Stimulated activated CD8-positive, alpha-beta memory T cell treated with anti-CD3 and anti-CD28 coated beads, Interleukin-4, amount 100 ng/mL, for 4 hours (primary cell): ENCODE measurements at places on chromosomes 7 and 10.

DNA sequence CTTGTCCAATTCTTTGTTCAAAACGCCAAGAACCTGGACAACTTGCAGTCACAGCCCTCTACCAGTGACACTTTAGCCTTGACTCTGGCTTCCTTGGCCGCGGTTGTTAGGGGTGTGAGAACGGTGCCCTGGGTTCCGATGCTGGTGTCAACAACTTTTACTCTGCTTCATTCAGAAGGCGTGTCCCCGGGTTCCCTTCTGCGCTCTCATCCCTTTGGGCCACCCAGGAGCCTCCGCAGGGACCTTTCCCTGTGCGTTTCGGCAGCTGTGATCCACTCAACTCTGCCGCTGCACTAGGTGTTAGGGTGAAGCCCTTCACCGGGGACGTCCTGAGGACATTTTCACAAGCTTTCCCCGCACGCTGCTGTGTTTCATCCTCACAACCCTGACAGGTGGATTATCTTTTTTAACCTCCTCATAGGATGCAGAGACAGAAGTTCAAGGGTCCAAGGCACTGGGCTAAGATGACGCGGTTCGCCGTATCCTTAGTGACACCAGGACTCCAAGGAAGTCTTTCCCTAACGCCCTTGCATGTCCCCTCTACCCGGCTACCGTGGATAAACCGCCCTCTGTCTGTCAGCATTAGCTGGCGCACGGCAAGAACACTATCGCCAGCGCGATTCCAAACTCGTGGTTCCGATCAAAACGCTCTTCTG lies 133.5 kb upstream of the SHH start:
- DNase-seq, result no peak

DNA sequence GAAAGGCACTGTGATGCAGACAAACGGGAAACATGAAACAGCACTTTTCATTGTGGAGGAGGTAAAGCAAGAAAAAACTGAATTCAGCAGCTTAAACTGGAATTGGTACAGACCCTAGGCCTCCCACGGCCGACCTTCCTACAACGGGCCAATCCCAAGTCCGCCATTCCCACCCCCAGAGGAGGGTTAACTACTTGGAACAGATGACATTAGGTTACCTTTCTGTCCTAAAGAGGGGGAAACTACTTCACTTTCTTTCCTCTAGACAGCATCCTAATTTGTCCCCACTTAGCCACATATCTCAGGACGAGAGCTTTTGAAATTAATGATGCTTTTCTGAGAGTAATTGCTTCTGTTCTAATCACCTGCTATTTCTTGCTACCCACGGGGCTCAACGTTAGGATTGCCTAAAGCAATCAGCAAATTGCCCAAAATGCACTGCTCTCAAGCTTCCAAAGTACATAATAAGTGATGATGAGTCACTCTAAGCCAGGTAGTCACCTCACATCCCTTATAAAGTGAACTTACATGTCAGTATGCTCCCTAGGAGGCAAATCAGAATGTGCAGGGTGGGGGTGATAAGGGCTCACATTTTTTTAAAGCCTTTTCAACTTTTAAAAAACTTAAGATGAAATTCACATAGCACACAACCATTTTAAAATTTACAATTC lies 36.7 kb downstream of the LSM5 start:
- no peak for DNase-seq

DNA sequence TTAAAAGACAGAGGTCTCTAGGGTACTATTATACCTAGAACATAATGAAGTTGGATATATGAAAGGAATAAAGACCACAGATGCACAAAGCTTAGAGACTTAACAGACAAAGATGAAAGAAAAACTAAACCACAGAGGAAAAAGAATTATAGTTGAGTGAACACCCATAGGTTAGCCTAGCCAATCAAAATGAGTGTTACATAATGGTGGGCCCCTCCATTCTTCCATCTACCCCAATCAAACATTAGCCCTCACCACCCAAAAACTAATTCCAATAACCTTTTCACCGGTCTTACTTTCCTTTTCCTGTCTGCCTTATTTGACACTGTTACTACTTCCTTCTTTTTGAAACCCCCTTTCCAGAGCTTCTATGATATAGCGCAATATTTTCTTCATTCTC lies 130.1 kb downstream of the ELMO1 start:
- no peak for DNase-seq

GRCh38 chr10:31515819-31516402 lies 196.9 kb downstream of the ZEB1 start:
- no peak for DNase-seq

DNA sequence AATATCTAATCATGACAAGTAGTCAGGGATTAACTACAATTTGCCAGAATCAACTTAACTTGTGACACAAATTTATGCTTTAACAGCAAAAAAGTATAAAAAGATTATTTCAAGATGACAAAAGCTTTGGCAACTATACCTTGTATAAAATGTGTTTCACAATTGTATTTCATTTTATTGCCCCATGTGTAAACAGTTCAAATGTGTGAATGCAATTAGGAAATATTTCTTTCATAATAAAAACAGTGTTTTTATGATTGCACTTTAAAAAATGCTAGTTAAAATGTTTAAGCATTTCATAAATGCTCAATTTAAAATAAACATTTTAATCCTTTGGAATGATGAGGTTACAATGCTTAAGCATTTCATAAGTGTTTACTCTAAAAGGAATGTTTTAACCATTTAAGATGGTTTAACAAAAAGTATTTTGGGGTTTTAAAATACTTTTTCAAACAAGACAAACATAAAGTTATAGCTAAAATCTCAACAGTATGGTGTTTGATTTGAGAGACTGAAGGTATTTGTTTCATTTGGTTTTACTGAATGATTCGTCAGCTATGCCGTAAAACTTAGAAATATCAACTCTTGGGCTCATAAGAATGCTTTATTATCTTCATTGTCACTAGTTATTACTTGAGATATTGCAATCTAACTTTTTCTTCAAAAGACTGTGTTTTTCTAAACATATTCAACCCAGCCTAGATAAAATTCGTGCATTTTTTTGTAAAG lies 50.1 kb downstream of the SFTPD start:
- no peak for DNase-seq

GRCh38 chr7:20561466-20561865 lies 54.0 kb upstream of the ABCB5 start:
- no peak for DNase-seq

DNA sequence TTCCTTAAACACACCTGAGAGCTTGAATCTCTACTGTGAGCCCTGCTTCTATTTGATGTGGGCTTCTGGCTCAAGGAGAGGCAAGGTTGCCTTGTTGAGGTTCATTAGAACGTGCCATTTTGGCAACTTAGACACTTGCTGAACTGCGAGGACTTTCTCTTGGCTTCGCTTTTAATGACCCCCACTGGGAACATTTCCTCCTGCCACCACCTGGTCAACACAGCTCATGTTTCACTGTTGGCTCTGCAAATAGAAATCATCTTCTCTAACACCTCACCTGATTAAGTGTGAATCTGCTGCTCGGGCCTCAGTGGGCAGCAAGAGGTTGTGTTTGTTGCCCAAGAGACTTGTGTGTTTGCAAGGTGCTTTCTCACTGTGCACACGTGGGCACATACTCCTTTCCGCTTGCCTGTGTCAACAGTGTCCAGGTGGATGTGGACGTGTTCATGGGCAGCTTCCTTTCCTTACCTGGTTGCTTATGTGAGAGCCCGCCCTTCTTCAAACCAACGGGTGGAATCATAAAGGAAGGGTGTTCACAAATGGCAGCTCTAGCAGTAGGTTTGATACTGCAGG lies 147.0 kb downstream of the NRP1 start:
- DNase-seq, result no peak

GRCh38 chr10:129223363-129223762 lies 243.7 kb upstream of the MGMT start:
- DNase-seq, result no peak

DNA sequence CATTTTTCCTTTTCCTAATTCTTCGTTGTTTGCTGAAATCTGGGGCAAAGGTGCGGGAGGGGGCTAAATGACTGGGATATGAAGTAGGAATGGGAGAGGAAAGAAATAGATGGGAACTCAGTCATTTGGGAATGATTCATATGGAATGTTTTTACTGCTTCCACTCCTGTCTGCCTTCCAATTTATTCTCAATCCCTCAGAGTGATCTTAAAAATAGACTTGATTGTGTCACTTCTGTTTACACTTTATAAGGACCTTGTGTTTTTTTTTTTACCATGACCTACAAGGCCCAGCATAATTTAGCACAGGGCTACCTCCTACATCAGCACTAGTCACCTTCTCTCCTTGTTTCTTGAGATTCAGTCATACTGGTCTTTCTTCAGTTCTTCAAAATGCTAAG lies 97.9 kb downstream of the PTEN start:
- DNase-seq, result no peak

GRCh38 chr7:91344911-91345310 lies 80.7 kb downstream of the FZD1 start:
- DNase-seq, result no peak

DNA sequence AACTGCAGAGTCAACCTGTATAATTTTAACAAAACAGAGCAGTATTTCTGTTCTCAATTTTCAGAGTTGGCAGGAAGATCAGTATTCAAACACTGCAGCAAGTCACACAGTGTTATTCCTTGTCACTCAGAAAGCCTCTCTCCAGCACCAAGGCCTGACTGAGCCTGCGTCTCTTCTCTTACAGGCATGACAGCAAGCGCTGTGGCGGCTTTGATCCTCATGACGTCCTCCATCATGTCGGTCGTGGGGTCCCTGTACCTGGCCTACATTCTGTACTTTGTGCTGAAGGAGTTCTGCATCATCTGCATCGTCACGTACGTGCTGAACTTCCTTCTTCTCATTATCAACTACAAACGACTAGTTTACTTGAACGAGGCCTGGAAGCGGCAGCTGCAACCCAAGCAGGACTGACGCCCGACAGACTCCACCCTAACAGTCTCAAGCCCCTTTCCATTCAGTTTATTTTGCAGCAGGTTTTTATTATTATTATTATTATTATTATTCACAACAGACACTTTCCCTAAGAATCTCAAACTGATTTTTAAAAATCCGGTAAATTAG lies 28.0 kb downstream of the GUSB start:
- no peak for DNase-seq

GRCh38 chr10:71864911-71865361 lies 13.9 kb upstream of the PSAP start:
- no peak for DNase-seq

- DNase-seq, result no peak
These were observed 165.1 kb downstream of the SH3PXD2A start for GRCh38 chr10:103690281-103690680.

DNA sequence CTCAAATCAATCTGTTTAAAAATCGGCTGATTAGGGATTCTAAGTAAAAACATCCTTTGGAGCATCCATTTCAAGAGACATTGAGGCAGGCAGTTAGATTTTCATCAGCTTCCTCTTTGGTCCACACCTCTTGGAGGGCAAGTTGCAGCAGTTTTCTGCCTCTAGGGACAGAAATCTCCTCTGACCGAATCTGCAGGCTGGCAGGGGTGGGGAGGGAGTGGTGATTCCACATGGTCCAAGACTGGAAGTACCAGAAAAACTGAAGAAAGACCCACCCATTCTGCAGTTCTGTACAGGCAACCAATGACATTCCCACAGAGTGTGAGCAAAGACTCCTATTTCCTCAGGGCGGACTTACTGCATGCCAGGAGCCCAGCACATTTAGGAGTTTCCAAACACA lies 29.0 kb downstream of the FGFBP3 start:
- DNase-seq, result no peak

DNA sequence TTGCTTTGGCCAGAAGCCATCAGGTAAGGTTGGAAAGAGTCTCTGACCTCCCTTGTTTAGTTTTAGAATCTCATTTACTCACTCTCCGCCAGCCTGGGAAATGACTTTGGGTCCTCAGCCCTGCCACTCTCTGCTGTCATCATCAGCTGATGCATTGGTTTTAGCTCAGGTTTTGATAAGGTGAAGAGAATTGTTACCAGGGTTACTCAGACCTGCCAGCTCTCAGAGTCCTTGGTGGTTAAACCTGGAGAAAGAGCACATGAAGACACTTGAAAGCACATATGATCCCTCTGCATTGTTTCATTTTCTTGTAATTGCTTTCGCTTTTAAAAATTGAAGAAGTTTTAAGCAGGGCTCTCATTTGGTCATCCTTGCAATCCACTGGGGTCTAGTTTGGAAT lies 4.0 kb upstream of the CROT start:
- DNase-seq, result no peak

DNA sequence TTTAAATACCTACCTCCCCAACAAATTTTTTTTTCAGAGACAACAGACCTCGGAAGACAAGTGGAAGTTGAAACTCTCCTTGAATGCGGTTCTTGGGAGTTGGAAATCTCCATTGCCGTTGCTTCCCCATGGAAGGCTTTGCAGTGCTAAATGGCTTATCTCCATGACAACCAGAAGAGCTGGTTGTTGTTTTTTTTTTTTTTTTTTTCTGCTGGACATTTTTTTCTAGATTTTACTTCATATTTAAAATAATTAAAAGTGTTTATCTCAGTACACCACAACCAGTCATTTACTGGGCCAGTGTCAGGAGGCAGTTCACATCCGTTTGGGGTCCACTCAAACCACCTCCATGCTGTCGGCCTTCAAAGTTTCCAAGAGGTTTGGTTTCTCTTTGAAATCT lies 348.5 kb upstream of the PRKCQ start:
- DNase-seq, result no peak

DNA sequence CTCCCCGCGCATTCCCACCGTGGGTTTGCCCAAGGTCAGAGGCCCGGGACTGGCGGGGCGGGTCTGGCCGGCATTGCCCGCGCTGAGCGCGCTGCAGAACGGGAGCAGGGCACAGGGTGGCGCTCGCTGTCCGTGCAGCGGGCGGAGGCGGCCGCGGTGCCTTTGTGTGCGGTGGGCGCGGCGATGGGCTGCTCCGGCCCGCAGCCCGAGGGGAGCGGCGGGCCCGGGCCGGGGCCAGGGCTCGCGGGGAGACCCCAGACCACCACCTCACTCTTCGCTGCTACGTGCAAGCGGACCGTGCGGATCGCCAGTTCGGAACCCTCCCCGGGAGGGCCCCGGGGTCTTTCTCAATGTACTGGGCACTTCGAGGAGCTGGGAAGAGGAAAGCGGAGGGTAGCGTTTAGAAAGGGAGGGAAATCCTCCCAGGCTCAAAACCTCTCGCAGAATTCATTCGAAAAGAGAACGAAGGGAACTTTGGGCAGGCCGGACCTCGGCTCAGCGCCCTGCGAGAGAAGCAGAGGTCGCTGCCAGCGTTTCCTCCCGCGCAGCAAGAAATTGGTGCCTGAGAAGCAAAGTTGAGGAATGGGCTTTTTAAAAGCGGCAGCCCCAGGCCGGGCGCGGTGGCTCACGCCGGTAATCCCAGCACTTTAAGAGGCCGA lies 8.5 kb downstream of the SP8 start:
- no peak for DNase-seq

- no peak for DNase-seq
These were observed 20.4 kb downstream of the PTPRN2 start for GRCh38 chr7:158567153-158567603.

DNA sequence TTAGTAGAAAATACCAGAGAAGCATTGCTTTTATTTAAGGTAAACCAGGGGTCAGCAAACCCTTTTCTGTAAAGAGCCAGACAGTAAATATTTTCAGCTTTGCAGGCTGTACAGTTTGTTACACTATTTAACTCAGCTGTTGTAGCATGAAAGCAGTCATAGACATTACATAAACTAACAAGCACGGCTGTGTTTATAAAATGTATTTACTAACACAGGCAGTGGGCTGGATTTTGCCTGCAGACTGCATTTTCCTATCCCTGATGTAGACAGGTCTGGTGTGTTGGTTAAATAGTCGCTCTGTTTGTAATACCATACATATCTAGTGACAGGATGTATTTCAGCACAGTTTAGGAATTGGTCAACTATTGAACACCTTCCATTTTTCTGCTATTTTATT lies 129.3 kb downstream of the ST7 start:
- DNase-seq, result no peak
